ENCODE measurements at places on chromosomes 3 and 15.

DNA sequence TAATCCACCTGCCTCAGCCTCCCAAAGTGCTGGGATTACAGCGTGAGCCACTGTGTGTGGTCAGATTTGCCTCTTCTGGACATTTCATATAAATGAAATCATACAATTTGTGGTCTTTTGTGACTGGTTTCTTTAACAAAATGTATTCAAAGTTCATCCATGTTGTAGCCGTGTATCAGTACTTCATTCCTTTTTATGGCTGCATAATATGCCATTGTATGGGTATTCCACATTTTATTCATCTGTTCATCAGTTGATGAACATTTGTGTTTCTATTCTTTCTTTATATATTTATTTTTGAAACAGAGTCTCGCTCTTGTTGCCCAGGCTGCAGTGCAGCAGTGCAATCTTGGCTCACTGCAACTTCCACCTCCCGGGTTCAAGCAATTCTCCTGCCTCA is 25.8 kb downstream of the WDR76 start:
- no peak for DNase-seq

DNA sequence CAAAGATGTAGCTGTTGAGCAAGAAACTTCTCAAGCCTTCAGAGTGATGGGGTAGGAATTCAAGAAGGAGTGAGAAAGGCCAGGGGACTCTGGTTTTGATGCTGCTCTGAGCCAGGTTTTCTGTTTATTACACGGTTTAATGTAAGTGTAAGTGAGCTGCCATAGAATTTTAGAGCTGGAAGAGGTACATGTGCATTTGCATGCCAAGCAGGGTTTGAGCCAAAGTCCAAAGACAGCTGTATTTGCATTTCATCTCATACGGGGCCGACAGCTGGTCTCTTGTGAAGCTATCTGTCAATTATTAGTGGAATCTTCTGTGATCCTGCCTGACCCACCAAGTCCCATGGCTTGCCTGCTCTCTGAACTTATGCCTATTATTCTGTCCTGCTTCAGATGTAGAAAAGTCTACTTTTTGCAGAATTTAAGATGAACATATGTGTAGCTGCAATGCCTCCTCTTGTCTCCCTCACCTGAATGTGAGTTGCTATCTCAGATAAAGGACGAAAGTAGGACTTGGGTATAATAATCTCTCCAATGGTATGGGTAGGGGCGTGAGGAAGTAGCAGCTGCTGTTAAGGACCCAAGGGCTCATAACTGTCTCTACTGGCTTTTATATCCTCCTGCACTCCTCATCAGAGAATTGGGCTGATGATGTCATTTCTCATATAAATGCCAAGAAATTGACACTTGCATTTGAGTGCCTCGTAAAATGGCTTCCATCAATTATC is 160.0 kb downstream of the SQOR start:
- no peak for DNase-seq

DNA sequence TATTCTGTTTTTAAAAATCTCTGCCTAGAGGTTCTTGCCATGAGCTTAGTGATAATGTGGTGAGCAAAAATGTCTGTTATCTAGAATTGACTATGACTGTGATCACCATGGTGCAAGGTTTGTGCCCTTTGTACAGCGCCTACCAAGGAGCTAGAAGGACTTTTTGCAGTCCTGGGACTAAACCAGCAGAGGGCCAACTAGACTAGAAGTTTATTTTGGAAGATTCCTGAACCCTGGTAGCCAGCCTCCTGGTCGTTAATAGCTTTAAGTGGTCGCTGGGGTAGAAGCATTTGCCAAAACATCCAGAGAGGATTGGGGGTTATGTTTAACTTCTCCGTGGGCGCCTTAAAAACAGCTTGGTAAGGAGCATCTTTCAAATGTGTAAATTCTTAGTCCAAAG is 7.8 kb downstream of the SCG5 start:
- DNase-seq = no peak

DNA sequence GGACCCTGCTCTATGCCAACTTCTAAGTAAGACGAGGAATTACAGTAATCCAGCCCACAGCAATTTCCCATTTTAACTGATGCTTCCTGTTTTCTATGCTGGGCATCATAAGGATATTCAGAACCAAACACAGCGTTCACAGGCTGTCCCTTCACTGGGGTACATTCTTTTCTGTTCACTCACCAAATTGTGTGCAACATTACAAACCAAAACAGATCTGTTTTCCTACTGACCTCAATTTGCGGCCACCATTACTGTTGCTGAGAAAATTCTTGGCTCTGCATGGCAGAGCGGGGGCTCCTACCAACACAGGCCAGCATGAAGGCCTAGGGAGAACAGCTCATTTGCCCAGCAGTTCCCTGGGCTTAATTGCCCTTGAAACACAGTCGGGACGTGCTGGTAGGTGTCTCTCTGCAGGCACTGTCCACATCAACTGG is 76.5 kb downstream of the MYO1E start:
- DNase-seq = no peak

DNA sequence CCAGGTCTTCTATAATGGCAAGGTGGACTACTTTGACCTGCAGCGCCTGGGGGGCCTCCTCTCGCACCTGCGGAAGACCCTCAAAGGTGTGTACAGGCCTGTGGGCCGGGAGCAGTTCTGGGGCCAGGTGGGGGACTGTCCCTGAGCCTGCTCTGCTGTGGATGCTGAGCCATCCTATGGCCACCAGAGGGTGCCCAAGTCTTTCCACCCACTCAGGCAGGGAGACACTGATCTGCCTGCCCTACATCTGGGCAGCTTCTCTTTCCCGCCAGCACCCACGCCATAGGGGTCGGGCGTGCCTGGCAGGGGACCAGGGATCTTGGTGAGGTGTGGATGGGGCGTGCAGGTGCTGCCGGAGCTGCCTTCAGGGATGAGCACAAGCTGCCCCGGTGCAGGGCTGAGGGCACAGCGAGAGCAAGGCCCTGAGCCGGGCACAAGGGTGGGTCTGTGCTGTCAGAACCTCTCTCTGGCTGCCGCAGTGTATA is 14.1 kb downstream of the RNF123 start:
- no peak for DNase-seq

GRCh38 chr15:56371495-56372147 is 6.4 kb downstream of the TEX9 start:
- DNase-seq = no peak

GRCh38 chr3:112496366-112497067 is 2.8 kb downstream of the BTLA start:
- DNase-seq = no peak
